Gastrocnemius medialis (tissue), 4 donors: ENCODE measurements at places on chromosomes 4 and X. TPM values are rescaled to one million over a fixed set of nuclear protein-coding genes. Genes with fewer than 3 reads are reported as not detected.
A peak's percentile ranks its signal among the peaks of the same experiment; 100 is the strongest.

DNA sequence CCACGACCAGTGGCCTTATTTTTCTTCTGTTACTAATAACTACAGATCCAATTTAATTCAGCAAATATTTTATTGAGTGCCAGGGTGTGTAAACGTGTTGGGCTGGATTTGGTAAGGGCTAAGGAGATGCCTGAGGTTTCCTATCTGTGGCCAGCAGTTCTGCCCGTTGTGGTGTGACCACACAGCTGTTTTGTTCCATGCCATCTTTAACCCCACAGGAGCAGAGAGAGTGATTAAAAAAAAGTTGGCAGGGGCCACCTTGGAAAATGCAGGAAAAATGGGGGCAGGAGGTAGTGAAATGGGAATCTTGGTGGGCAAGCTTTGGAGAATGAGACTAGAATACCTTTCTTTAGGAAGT is 1.1 kb downstream of the PLAC8 start:
- H3K4me3 ChIP-seq, result no peak overlapping the region
- H3K27ac ChIP-seq, result no peak overlapping the region
- no peak for DNase-seq
- H3K27me3 ChIP-seq, result no peaks in the 10 kb centered on the region

GRCh38 chr4:77450006-77450405 is 155.6 kb upstream of the CXCL13 start:
- no peaks in the 10 kb centered on the region for H3K4me1 ChIP-seq
- DNase-seq, result no peak
- H3K36me3 ChIP-seq, result no peaks in the 10 kb centered on the region
- H3K4me3 ChIP-seq, result no peak overlapping the region

- no peak overlapping the region for H3K27ac ChIP-seq
- no peak overlapping the region for H3K4me3 ChIP-seq
- H3K27me3 ChIP-seq, result no peaks in the 10 kb centered on the region
- DNase-seq, result no peak
These were observed 7.6 kb downstream of the HS3ST1 start for GRCh38 chr4:11421116-11421515.

The ADD1 gene
- total RNA-seq, result 144 TPM

DNA sequence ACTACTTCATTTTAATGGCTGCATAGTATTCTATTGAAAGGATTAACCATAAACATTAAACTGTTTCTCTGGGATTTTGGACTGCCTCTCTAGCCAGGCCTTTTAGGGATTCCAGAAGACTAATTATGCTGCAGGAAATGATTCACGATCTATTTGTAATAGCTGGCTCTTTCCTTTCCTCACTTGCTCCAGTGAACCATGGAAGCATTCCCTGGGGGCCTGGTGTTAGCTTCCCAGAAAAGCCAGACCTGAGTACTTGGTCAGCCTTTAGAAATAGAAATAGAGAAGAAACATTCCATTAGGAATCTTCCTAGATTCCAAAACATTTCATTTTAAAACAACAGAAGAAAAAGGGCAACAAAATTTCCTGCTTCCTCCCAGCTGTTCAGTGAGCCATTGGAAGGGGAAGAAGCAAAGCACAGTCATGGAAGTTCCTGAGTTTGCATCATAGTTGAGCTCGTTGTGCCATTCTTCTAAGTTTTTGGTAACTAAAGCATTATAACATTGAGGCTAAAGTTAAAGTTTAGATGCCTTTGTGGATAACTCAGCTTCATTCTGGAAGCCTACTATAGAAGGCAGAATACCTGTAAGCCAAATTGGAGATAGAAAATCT is 83.5 kb downstream of the NPNT start:
- H3K36me3 ChIP-seq, result no peaks in the 10 kb centered on the region
- no peak for DNase-seq
- H3K4me3 ChIP-seq, result no peak overlapping the region

The ENAM gene
- total RNA-seq, result 4.3 TPM

The GLRA2 gene
- total RNA-seq, result not detected

GRCh38 chrX:18931972-18932371 is 51.9 kb downstream of the PHKA2 start:
- no peaks in the 10 kb centered on the region for H3K27me3 ChIP-seq
- H3K4me1 ChIP-seq, result no peaks in the 10 kb centered on the region

The ARMCX4 gene
- 0.65 TPM for total RNA-seq

GRCh38 chr4:94504545-94504944 is 52.8 kb downstream of the PDLIM5 start:
- no peaks in the 10 kb centered on the region for H3K36me3 ChIP-seq
- H3K4me1 ChIP-seq, result peaks cover 96% of the 10 kb centered on the region
- H3K4me3 ChIP-seq, result no peak overlapping the region
- H3K27ac ChIP-seq, result peak overlapping the region; percentile 77
- no peaks in the 10 kb centered on the region for H3K27me3 ChIP-seq

DNA sequence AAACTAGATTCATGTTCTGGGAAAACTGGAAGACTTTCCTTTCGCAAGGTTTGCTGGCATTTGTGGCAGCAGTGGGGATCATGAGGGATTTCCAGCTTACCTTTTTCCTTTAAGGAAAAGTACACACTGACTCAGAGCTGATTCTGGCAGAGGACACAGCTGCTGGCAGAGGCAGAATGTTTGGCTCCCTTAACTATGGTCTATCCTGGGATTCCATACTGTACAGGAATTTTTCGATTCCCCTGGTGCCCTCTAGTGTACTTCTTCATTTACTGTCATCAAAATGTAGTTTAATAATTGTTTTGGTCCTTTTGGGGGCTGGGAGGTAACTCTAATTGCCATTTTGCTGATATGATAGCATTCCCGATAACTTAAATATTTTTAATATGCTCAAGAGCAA is 152.7 kb downstream of the GABRG1 start:
- no peaks in the 10 kb centered on the region for H3K27me3 ChIP-seq
- H3K36me3 ChIP-seq, result no peaks in the 10 kb centered on the region
- H3K4me3 ChIP-seq, result no peak overlapping the region
- H3K4me1 ChIP-seq, result no peaks in the 10 kb centered on the region

The EFHC2 gene
- 0.11 TPM for total RNA-seq

GRCh38 chr4:81771721-81772120 is 300.0 kb upstream of the RASGEF1B start:
- no peaks in the 10 kb centered on the region for H3K36me3 ChIP-seq
- no peak overlapping the region for H3K27ac ChIP-seq
- no peak overlapping the region for H3K4me3 ChIP-seq
- no peaks in the 10 kb centered on the region for H3K4me1 ChIP-seq
- no peaks in the 10 kb centered on the region for H3K27me3 ChIP-seq
- DNase-seq, result no peak

DNA sequence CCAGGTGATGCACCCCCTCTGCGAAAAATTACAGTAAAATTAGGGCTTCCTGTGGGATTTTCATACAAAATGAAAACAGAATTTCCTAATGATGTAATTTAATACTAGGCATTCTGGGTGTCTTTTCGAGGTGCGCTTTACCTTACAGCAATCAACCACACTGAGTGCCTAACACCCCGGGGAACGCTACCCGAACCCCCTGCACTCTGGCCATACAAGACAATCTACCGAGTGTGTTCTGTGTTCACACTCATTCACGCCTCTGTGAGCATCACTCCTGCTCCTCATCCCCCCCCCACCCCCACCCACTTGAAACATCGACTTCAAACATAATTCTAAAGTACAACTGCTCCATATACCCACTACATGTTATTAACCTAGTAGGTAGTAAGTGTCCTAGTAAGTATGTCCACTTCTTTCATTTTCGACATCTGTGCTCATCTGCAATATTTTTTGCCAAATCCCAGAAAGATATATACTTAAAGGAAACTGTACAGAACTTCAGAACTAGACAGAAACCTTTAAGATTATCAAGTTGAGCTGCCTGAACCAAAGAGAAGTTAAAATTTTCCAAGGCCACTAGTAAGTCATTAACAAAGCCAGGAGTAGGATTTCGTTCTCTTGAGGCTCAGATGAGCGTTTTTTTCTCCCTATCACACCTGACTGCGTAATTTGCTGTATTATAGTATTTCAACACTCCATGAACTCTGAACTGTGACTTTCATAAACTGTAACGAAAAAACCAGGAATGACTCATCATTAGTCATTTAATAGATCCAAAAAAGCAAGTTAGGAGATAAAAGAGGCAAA is 80.0 kb downstream of the FAT1 start:
- no peak for DNase-seq
- no peaks in the 10 kb centered on the region for H3K36me3 ChIP-seq
- no peak overlapping the region for H3K27ac ChIP-seq
- no peaks in the 10 kb centered on the region for H3K4me1 ChIP-seq
- no peaks in the 10 kb centered on the region for H3K27me3 ChIP-seq

The MAGEA3 gene
- not detected for total RNA-seq

- no peaks in the 10 kb centered on the region for H3K36me3 ChIP-seq
- DNase-seq, result no peak
- H3K27ac ChIP-seq, result peak overlapping the region; percentile 69
- H3K27me3 ChIP-seq, result no peaks in the 10 kb centered on the region
These were observed 40.5 kb downstream of the TMEM131L start for GRCh38 chr4:153506341-153507309.
